ENCODE measurements at places on chromosomes 5 and 9. TPM values are rescaled to one million over a fixed set of nuclear protein-coding genes. Genes with fewer than 3 reads are reported as not detected.

- DNase-seq = no peak
These were observed 413 bp upstream of the OXCT1 start for GRCh38 chr5:41870627-41871048.

DNA sequence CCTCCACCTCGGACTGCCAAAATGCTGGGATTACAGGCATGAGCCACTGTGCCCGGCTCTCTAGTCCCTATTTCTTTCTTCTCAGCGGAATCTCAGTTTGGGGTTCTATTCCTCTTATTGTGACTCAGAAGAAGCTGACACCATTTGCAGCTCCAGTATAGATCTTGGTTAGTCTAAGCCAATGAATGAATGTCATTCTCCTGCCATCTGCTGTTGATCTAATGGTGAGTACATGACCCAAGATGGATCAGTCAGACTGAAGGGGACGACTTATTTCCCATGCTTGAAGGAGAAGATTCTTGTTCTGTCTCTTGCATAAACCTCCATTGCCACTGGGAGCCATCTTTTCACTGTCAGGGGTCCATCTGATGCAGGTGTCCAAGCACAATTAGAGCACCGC, 76.0 kb upstream of the KLF9 start:
- DNase-seq = no peak

DNA sequence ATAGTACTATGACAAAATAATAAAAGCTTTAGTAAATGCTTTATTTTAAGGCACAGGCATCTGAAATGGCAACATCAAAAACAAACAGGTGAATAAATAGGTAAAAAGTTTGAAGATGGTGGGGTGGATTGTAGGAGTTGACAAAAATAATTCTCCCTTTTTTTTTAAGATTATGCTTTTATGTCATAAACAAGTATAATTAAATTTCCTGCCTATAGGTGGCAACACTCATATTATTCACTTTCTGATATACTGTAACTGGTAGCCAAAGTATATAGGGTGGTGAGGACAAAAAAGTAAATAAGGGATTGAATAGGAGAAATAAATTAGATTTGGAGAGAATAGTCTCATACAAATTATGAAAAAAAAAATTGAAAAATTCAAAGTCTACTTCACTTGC, 120.0 kb upstream of the ACOT12 start:
- no peak for DNase-seq

- DNase-seq = no peak
These were observed 24.7 kb upstream of the TJP2 start for GRCh38 chr9:69149321-69149807.

Gene FBP2
- total RNA-seq = not detected

Gene ANKRD20A1
- total RNA-seq = 0.16 TPM

GRCh38 chr5:124605541-124605940, 140.9 kb downstream of the ZNF608 start:
- no peak for DNase-seq

DNA sequence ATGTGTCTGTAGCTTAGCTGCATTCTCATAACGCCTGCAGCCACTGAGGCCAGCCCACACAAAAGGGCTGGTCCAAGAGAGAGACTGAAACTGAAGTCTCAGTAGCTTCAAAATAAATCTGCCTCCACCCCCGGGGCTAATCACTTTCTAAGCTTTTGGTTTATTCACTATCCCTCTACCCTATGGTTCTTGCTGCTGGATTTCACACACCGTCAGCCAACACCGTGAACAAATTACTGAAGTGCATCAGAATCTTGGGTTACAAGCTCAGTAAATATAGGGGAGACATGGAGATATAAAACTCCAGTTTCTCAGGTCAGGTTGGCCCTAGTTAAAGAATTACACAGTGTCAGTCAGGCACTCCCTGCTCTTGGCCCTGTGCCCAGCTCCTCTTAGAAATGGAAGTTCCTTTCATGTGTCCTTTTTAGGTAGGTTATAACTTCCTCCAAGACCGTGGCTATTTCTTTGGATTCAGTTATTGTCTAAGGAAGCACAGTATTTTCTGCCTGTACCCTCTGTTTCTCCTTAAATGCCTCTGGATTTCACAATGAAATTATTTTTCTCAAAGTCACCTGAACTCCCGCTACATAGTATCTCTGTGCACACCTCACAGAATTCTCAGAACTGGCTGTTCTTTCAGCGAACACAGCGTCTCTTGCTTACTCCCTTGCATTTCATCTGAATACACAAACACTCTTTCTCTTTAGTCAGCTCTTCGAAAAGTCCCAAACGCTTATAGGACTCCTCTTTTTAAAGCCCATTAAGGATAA, 112.5 kb downstream of the FAM174A start:
- DNase-seq = peak; percentile 48

DNA sequence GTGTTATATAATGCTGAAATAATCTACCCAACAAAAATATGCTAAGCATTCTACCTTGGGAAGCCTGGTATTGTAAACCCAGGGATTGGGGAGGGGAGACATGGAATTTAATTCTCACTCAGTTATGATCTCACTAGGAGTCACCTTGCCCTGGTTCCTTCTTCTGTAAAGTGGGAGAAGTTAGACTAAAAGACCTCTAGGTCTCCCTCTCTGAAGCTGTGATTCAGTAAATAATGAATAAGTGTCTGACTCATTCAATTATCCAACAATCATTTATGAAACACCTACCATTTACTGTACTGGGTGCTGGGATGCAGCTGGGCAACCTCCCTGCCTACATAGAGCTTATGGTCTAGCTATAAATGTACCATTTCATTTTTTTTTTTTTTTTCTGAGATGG, 20.2 kb upstream of the SPARC start:
- no peak for DNase-seq

Gene XRCC4
- total RNA-seq = 8.8 TPM

DNA sequence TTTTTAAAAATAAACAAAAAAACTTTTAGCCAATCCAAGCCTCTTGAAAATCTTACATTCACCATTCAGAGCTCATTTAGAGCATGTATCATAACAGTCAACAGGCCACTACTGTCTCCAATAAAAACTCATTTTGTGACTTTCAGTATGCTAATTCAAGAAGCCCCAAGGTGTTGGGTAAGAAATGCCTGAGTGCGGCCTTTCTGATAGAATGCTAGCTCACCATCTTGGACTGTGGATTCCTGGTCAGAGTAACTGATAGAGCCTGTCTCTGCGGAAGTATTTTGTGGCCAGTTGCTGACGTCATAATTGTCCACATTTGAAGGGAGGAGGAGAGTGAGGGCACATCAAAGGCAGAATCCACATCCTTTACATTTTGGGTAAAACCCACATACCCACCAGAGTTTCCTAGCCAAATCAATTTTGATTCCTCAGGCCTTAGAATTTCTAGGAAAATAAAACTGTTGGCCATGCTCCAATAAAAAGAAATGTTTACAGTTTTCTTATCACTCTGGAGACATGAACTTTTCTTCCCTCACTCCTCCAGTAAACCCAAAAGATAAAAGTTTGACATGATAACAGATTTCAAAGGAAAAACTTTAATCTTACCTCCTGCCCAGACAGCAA, 41.1 kb upstream of the ERCC6L2 start:
- DNase-seq = no peak

DNA sequence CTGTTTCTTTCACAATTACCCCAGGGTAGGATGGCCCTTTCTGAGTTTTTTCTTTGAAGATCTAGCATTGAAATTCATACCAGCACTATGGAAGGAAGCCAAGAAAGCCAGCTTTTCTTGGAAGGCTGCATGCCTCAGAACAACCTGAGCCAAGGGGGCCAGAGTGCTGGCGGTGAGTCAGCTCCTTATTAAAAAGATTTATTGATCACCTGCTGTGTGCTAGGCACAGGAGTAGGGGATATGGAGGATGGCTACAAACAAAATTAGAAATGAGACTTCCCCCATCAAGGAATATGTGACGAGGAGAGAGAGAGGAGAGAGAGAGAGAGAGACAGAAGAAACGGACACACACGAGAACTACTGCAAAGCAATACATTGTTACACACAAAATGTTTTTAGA, 184.6 kb upstream of the PUM3 start:
- no peak for DNase-seq

GRCh38 chr9:87518702-87519335, 21.2 kb downstream of the DAPK1 start:
- no peak for DNase-seq

GRCh38 chr5:140041492-140042392, 1.4 kb downstream of the NRG2 start:
- DNase-seq = peak; percentile 46

- DNase-seq = no peak
These were observed 36.2 kb downstream of the UNC5A start for GRCh38 chr5:176846335-176847140.

Gene FLT4
- 4.3 TPM for total RNA-seq

DNA sequence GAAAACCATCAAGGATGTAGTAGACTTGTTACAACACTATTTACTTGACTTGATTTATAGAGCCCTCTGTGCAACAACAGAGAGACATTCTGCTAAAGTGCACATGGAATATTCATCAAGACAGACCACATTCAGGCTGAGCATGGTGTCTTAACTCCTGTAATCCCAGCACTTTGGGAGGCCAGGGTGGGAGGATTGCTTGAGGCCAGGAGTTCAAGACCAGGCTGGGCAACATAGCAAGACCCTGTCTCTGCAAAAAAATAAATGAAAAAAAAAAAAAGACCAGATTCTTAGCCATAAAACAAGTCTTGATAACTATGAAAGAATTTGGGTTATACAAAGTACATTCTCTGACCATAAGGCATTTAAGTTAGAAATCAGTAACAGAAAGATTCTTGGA, 25.3 kb downstream of the DENND4C start:
- DNase-seq = no peak

DNA sequence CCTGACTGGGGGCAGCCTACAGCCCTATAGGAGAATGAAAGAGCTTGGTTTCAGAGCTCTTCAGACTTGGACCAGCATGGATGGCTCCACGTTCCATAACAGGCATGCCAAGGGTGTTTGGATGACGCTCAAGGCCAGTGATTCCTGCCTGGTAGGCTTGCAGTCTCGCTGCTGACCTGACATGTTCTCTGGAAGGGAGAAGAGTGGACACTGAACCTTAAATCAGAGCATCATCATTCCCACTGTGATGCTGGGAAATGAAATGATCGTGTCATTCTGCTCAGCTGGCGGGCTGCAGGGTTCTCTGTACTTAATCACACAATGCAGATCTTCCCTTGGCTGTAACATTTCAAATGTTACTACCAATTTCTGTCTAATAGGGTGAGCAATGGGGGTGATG, 57.0 kb downstream of the CFAP90 start:
- no peak for DNase-seq

DNA sequence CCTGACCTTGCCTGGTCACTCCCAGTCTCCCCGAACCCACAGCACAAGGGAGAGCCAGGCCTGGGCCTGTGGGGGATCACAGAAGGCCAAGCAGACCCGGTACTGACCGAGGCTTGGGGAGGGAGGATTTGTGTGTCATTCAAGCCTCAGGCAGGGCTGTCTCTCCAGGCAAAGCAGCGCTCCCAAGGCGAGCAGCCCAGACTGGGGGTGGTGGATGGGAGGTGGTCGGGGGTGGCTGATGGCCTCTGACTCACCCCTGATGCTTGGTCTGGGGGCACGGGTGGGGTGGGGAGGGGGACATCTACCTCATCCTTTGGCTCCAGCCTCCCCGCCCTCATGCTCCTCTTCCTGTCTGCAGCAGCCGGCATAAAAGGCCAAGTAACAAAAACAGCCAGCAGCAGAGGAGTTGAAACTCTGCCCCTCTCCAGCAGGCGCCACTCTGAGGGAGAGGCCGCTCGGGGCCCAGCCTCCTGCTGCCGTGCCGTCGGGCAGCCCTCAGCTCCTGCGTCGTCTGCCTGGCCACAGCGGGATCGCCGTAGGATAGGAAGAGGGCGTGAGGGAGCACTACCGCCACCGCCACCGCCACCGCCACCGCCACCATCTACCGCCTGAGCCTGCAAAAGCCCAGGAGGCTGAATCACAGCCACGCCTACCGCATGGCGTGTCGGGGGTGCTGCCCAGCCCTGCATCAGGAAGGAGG, 166.0 kb downstream of the OLFM1 start:
- DNase-seq = no peak

DNA sequence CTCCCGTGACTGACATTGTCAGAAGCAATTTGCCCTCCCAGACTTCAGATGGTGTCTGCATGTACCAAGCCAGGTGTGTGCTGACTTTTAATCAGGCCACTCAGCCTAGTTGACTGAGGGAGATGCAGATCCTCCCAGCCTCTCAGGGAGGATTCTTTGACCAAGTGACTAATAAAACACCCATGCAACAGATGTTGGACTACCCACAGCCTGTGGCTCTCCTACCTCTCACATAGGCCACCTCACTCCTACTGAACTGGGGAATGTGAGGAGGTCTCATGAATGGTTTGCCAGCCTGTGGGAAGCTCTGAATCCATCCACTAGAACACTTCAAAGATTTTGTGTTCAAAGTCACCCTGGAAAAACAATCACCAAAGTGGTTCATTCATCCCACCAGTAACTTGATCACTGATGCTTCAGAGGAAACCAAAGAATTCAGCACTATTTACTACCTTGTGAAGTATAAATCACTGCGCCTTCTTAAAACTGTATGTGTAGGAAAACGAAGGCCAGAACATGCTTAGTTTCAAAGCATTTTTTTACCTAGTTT, 80.1 kb downstream of the ESM1 start:
- DNase-seq = no peak

GRCh38 chr5:126919566-126919965, 110.8 kb downstream of the MARCHF3 start:
- DNase-seq = no peak

GRCh38 chr9:131080589-131080988, 15.7 kb upstream of the AIF1L start:
- no peak for DNase-seq

DNA sequence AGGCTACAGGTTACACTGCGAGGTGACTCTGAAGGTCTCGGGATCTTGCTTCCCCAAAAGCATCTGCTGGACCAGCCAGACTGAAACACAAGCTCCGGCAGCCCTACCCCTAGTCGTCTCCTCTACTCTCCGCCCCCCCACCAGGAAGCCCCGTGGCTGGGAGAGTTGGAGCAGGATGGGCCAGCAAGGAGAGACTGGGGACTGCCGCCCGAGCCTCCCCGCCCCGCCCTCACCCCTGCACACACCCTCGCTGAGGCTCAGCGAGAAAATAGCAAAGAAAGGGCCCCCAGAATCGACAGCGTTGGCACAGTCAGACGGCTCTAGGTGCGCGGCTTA, 1.3 kb downstream of the TRIM7 start:
- no peak for DNase-seq

Gene WNT8A
- not detected for total RNA-seq

DNA sequence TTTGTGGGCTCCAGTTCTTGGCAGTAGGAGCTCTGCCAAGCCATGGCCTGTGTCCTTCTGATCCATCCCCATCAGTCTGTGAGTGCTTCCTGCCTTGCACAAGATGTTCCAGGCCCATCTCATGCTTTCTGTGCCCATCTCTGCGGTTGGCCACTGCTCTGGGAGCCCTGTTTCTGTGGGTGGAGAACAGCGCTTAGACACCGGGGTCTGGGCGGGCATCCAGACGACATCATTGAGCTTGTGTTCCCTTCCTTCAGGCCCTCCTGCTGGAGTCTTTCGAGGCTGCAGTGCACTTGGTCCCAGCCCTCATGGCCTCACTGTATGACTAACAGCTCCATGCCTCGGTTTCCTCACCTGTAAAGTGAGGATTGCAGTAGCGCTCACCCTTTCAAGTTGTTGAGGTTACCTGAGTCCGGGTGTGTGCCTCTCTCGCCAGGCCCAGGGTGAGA, 14.9 kb upstream of the CARD19 start:
- DNase-seq = no peak

Gene SPRY4
- 18.0 TPM for total RNA-seq

Gene HCN1
- total RNA-seq = 0.33 TPM

Measured in breast epithelium (tissue), 4 donors.